A375 (cell line): ENCODE measurements at places on chromosomes 2 and 18. TPM values are rescaled to one million over a fixed set of nuclear protein-coding genes. Genes with fewer than 3 reads are reported as not detected.

The AQP12B gene
- not detected in 2 replicates for total RNA-seq

The ABCG5 gene
- total RNA-seq = not detected in 2 replicates

The MTCL1 gene
- 11.6 and 11.9 TPM in 2 replicates for total RNA-seq

The SYT4 gene
- total RNA-seq = not detected in 2 replicates

The CIDEA gene
- total RNA-seq = not detected in 2 replicates

The CRYGC gene
- not detected in 2 replicates for total RNA-seq

The CPLX4 gene
- total RNA-seq = not detected in 2 replicates

The PTPN18 gene
- 13.9 and 16.3 TPM in 2 replicates for total RNA-seq

The VWC2L gene
- not detected in 2 replicates for total RNA-seq

The TRABD2A gene
- total RNA-seq = 3.2 and 4.0 TPM in 2 replicates

The C2orf15 gene
- total RNA-seq = 0.13 and 0.41 TPM in 2 replicates

The FSIP2 gene
- 0.11 and 0.58 TPM in 2 replicates for total RNA-seq

The SERPINB13 gene
- total RNA-seq = not detected in 2 replicates

The CCNT2 gene
- total RNA-seq = 10.0 and 14.5 TPM in 2 replicates

The GCKR gene
- not detected in 2 replicates for total RNA-seq

The PHOSPHO2 gene
- 2.8 and 3.0 TPM in 2 replicates for total RNA-seq

The PASK gene
- 4.4 and 4.8 TPM in 2 replicates for total RNA-seq

The LRRTM1 gene
- not detected in 2 replicates for total RNA-seq

The ALPG gene
- total RNA-seq = not detected in 2 replicates

The HOXD3 gene
- total RNA-seq = 0.90 and 2.7 TPM in 2 replicates

The SRD5A2 gene
- total RNA-seq = not detected in 2 replicates

The HJURP gene
- 32.4 and 43.8 TPM in 2 replicates for total RNA-seq

The ANKRD30BL gene
- not detected in 2 replicates for total RNA-seq

The PSMA8 gene
- total RNA-seq = not detected in 2 replicates

The SALL3 gene
- not detected in 2 replicates for total RNA-seq

The RAD51AP2 gene
- 0.08 and 0.11 TPM in 2 replicates for total RNA-seq

The STON1 gene
- total RNA-seq = 1.3 and 1.7 TPM in 2 replicates

The LCT gene
- total RNA-seq = 0.04 and 0.08 TPM in 2 replicates

The SERPINB5 gene
- 0.15 and 0.45 TPM in 2 replicates for total RNA-seq

The DSEL gene
- 2.2 and 2.4 TPM in 2 replicates for total RNA-seq

The NT5DC4 gene
- total RNA-seq = not detected in 2 replicates

The PRKCE gene
- 11.4 and 14.7 TPM in 2 replicates for total RNA-seq

The ABCA12 gene
- total RNA-seq = under 0.01 and 0.19 TPM in 2 replicates

The IL1F10 gene
- total RNA-seq = not detected in 2 replicates

The CIB4 gene
- total RNA-seq = not detected in 2 replicates

The DNAH6 gene
- total RNA-seq = 0.11 TPM in 1 of 2 replicates, not detected in the other
